ENCODE measurements at places on chromosomes 3 and 15.

- DNase-seq, result no peak
These were observed 54.8 kb upstream of the P3H2 start for GRCh38 chr3:190175490-190175889.

- DNase-seq, result no peak
These were observed 101.6 kb downstream of the ERC2 start for GRCh38 chr3:56366641-56367162.

GRCh38 chr15:68564173-68564572 lies 14.6 kb upstream of the CORO2B start:
- no peak for DNase-seq

- DNase-seq, result no peak
These were observed 57.8 kb downstream of the ZNF621 start for GRCh38 chr3:40582401-40583027.

GRCh38 chr3:178343433-178344038 lies 192.7 kb upstream of the KCNMB2 start:
- DNase-seq, result no peak

GRCh38 chr3:62611541-62612240 lies 238.3 kb upstream of the FEZF2 start:
- DNase-seq, result no peak

- no peak for DNase-seq
These were observed 6.1 kb downstream of the PLCB2 start for GRCh38 chr15:40301467-40302179.

- peak; percentile 98 for DNase-seq
These were observed 42.9 kb downstream of the IDH2 start for GRCh38 chr15:90059208-90059985.

- DNase-seq, result no peak
These were observed 276.9 kb downstream of the TLE3 start for GRCh38 chr15:69820819-69821218.

GRCh38 chr3:114569186-114569585 lies 275.4 kb downstream of the TIGIT start:
- no peak for DNase-seq

- no peak for DNase-seq
These were observed 163.7 kb downstream of the MOBP start for GRCh38 chr3:39631136-39631535.

GRCh38 chr15:75045332-75046015 lies 22.1 kb downstream of the PPCDC start:
- DNase-seq, result no peak

- DNase-seq, result no peak
These were observed 359.5 kb upstream of the TMCO5A start for GRCh38 chr15:37574985-37575384.

DNA sequence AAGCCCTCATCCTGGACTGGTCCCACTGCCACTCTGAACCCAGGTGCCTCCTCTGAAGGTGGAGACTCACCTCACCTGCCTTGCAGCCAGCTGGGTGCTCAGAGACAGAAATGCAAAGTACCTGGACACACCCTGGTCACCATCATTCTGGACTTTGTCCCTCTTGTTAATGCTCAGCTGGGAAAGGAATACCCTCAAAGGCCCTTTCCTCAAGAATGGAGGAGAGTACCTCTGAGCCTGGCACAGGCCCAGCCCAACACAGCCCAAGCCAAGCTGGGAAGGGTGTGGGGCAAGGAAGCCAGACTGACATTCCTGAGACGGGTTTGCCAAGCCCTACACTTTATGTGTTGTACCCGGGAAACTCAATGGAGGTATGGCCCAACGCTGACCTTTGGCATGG lies 983 bp upstream of the ALAS1 start:
- no peak for DNase-seq

DNA sequence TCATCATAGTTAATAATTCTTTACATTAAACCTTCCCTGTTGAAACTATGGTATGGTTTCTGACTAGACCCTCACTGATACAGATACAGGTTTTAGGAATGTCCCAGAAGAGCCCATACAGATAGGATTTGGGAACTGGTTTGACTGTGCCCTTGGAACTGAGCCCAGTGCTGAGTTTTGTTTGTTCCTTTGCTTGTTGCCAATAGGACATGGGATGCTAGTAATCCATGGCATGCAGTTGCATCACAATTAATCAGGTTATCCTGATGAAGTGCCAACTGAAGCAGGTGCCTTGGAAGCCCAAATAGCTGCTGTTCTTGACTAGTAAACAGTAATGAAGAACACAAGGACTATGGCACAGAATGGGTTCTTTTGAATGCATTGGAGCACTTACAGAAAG lies 230.6 kb downstream of the NEK10 start:
- no peak for DNase-seq

- DNase-seq, result no peak
These were observed 9.6 kb downstream of the SENP8 start for GRCh38 chr15:72127724-72128322.

GRCh38 chr3:123331651-123332050 lies 117.2 kb downstream of the ADCY5 start:
- no peak for DNase-seq

DNA sequence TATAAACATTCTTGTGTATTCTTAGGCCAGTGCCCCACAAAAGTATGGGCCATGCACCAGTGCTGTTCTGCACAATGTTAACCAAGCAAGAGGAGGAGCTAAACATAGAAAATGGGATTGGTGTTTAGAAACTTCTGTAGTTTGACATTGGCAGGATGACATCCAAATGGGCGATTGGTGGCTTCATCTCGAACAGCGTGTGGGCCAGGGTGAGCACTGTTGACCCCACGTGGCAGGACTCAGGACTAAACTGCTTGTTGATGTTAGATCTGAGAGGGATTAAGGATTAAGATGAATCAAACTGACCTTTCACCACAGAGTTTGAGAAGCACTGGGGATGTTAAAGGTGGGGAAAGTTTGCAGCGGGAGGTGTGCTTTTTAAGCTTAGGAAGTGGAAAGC lies 31.9 kb downstream of the ZNF710 start:
- DNase-seq, result no peak

GRCh38 chr15:90697175-90697574 lies 20.0 kb upstream of the BLM start:
- DNase-seq, result no peak

- DNase-seq, result no peak
These were observed 10.1 kb downstream of the SRP14 start for GRCh38 chr15:40028853-40029252.

- no peak for DNase-seq
These were observed 216.3 kb upstream of the LRTM1 start for GRCh38 chr3:55144015-55144673.

- DNase-seq, result peak; percentile 65
These were observed 65.1 kb downstream of the GLCE start for GRCh38 chr15:69225355-69226022.

- DNase-seq, result no peak
These were observed 225.2 kb downstream of the VPS13C start for GRCh38 chr15:61835029-61835428.

- peak; percentile 83 for DNase-seq
These were observed 1.9 kb downstream of the RUBCN start for GRCh38 chr3:197734667-197735318.

GRCh38 chr15:95511671-95512070 lies 818.8 kb upstream of the NR2F2 start:
- no peak for DNase-seq

GRCh38 chr3:188446766-188447165 lies 292.8 kb downstream of the LPP start:
- DNase-seq, result no peak

DNA sequence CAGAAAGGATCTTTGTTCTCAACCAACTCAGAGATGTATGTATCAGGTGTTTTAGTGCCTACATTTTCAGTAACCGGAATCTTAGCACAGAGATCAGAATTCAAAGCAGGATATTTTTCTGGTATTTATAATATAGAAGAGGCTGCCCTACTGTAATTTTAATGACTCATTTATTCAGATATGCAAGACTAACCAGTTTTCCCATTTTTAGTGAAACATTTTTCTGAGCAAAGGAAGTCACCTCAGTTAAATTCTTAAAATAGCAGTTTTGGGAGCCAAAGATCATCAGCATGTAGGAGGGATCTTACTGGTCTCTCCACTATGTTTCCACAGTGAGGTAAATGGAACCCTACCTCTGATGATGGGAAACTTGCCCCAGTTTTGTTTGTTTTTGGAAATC lies 42.0 kb downstream of the SRP14 start:
- no peak for DNase-seq

DNA sequence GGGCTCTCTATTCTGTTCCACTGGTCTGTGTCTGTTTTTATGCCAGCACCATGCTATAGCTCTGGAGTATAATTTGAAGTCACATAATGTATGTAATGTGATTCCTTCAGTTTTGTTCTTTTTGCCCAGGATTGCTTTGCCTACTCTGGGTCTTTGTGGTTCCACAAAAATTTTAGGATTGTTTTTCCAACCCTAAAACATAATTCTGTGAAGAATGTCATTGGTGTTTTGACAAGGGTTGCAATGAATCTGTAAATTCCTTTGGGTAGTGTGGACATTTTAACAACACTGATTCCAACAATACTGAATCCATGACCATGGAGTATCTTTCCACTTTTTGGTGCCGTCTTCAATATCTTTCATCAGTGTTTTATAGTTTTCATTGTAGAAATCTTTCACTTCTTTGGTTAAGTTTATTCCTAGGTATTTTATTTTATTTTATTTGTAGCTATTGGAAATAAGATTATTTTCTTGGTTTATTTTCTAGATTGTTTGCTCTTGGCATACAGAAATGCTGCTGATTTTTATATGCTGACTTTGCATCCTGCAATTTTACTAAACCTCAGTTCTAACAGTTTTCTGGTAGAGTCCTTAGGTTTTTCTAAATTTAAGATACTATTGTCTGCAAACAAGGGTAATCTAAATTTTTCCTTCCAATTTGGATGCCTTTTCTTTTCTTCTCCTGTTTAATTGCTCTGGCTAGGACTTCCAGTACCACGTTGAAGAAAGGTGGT lies 29.7 kb downstream of the TJP1 start:
- no peak for DNase-seq

DNA sequence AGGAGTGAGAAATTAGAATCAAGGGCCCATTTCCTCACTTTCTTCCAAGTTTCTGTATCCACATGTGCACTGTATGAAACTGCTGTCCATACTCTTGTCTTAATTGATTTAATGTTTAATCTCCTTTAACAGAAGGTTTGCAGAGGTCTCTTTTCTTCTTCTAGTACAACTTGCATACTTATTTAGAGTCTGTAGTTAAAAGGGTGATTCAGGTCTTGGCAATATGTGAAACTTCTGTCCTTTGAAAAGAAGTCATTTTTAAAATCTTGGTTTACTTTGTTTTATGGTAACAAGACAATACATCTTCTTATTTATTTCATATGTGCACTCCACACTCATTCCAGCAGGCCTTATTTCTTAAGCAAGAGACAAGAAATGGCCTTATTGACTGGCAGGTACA lies 25.8 kb downstream of the TMEM45A start:
- no peak for DNase-seq

DNA sequence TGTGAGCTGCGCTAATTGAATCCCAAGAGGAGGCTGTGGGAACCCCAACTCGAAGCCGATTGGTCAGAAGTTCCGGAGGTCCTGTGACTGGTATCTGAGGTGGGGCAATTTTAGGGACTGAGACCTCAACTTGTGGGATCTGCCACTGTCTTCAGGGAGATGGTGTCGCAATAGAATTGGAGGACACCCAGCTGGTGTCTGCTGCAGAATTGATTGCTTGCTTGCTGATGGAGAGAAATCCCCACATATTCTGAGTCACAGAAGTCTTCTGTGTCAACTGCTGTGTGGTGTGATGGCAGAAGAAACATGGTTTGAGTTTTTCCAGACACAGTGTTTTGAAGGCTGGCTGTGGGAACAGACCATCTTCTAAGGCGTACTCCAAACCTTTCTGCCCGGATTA lies 99.7 kb upstream of the PLXNA1 start:
- DNase-seq, result no peak

DNA sequence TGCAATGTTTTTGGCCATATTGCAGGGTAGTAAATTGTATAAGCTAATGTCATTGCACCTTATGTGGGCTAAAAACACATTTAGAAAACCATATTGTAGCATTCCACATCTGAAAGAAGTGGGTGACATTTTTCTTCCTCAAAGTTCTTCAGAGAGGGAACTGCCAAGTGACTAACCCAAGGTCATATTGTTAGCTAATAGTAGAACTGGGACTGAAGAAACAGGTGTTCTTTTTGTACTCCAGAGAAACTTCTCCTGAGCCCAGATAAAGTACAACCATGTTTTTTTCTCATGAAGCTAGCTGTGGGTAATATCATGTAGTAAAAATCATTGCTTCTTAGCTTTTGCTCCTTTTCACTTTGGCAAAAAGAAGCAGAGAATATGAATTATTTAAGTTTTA lies 333.0 kb downstream of the NSUN3 start:
- DNase-seq, result no peak

DNA sequence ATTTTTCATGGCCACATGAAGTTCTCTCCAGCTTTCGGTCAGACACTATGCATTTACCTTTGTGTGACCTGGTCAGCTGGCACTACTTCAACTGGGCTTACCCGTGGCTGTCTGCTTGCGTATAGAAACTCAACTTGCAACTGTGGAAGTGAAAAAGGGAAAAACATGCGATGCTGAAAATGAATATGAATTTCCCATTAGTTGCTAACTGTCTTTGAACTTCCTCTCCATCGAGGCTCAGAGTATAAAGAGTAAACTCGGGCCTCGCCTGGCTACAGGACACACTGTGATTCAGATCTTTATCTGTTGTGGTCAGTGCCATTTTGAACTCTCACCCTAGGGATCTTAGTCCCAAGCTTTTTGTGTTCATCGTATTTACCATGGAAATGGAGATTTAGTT lies 26.8 kb downstream of the NFKBIZ start:
- no peak for DNase-seq

DNA sequence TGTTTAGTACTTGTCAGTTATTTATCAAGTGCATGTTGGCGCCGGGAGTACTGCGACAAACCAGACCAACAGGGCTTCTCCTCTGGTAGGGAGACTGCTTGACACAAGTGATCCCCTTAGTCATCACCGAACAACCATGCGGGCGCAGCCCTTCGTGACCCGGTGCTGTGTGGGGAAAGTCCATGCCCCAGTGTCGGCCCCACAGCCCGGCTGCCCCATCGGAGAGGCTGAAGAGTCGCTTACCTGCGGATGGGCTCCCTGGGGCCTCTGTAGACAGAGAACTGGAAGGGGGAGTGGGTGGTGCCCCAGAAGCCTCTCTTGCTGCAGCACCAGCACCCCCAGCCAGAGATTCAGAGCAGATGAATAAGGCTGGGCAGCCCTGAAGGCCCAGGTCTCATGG lies 90.3 kb upstream of the PRR23E start:
- no peak for DNase-seq

All from KBM-7 (cell line).